ENCODE measurements at places on chromosomes 7 and 10.

DNA sequence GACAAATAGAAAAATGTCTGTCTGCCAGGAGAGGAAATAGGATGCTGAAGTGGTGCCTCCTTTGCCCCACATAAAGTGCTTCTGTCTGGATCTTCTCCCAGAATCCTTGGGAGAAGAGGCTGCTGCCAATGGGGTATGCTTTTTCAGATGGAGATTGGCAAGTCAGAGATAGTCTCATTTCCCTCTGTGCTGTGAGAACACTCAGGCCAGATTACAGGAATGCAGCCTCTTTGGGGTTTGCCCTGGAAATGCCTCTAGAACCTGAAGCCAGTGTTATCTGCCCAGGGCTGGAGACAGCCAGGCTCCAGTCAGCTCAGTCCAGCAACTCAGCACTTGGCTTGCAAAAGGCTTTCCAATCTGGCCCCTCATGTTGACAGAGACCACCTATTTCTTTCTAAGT is 119.1 kb upstream of the PHYHIPL start:
- no peak for DNase-seq

DNA sequence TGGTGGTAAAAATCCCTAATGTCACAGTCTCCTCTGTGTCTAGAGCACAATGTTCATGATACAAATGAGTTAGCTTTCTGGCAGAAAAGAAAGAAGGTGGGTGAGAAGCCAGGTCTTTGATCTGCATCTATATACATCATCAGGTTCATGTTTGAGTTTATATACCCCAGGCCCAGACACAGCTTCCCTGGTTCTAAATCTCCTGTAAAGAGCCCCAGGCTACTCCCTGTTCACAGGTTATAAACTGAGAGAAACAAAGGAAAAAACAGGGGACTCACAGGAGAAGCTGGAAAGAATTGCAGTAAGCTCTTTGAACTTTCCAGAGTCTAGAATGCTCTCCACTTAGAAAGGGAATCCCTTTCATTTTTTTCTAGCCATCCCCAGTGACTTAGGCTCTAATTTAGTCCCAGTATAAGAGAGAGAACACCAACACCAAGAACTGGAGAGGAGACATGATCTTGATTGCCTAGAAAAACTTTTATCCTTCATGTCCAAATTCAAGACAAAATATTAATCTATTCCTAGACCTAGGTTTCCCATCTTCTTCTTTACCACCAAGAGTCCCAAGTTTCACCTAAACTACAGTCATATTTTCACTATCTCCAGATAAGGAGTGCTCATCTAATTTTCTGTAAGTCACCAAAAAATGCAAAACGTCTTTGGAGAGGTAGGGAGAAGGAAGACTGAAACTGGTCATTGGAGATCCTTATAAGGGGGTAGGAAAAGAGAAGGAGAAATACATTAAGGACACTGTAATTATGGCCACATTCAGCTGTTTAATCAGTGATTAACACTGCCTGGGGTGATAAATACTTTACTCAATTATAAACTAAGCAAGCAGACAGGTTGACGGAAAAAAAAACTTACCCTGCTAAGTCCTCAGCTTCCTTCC is 469 bp downstream of the MSS51 start:
- no peak for DNase-seq

GRCh38 chr10:123150986-123151736 is 3.0 kb upstream of the BUB3 start:
- peak; percentile 45 for DNase-seq

- no peak for DNase-seq
These were observed 2.1 kb upstream of the DENND11 start for GRCh38 chr7:141704112-141704511.

- no peak for DNase-seq
These were observed 60.1 kb downstream of the CFAP46 start for GRCh38 chr10:132882069-132882951.

GRCh38 chr10:121700416-121700815 is 102.2 kb upstream of the FGFR2 start:
- no peak for DNase-seq

Data from activated naive CD4-positive, alpha-beta T cell treated with anti-CD3 and anti-CD28 coated beads, Interleukin-2, amount 50 U/mL, for 16 hours (primary cell).